ENCODE measurements at places on chromosomes 1 and 21. TPM values are rescaled to one million over a fixed set of nuclear protein-coding genes. Genes with fewer than 3 reads are reported as not detected.

GRCh38 chr1:203640723-203641502, 14.3 kb downstream of the ATP2B4 start:
- no peak for DNase-seq

DNA sequence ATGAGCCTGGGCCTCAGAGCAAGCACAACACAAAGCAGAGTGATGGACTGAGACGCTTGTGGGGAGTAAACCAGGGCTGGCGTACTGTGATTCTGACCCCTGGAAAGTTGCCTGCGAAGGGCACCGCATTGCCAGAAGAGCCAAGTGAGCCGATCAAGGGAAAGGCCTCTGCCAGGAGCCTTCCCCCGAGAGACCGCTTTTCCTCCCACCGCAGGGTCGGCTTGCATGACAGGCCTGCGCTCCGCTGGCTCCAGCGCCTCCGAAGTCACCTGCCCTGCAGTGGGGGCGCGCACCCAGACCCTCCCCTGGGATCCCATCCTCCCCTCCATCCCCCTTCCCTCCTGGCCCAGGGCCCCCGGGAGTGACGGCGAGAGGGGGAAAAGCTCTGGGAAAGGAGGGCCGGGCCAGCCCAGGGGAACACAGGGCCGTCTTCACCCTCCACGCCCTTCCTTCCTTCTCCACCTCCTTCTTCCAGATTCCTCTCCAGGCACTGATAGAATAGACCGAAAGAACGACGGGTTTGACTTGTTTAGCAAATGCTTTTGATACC, 165.0 kb downstream of the TRIM33 start:
- no peak for DNase-seq

DNA sequence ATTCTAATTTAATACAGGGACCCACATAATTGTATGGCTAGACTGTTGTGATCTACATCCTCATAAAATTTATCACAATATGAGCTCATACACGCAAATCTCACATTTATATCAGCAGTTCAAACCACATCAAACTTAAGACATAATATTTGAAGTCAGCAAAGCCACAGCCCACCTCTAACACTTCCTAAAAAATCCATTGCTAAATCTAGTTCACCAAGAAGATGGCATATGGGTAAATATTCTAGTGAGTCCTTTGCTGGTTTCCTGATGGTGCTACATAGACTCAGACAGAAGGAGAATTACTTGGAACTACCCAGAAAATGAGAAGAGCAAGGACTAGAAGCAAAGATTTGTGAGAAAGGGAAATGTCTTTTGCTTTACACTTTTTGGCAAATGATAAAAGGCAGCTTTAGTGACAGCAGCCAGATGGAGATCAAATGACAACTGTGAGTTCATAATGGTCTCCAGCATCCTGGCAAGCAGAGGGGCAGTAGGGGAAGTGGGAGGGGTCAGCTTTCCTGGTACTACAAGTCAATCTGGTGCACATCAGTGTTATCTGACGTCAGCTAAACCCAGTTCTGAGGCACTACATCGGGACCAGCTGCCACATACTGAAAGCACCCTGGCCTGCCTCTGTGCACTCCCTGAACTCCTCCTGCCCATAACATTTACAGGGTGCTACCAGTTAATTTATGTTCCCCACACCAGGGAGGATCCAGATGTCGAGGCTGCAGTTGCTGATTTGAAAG, 10.6 kb upstream of the GADD45A start:
- no peak for DNase-seq

GRCh38 chr1:25467193-25467592, 36.5 kb downstream of the MACO1 start:
- DNase-seq = no peak

CELA3B gene
- polyA plus RNA-seq = not detected

- no peak for DNase-seq
Observed at GRCh38 chr1:196462086-196462485, 146.2 kb downstream of the KCNT2 start.

- DNase-seq = no peak
Observed at GRCh38 chr1:186215636-186216035, 159.4 kb downstream of the TPR start.

GRCh38 chr1:109765896-109766615, 2.3 kb upstream of the EPS8L3 start:
- no peak for DNase-seq

ZBED6 gene
- polyA plus RNA-seq = 1.1 TPM

CDC7 gene
- polyA plus RNA-seq = 34.8 TPM

DNA sequence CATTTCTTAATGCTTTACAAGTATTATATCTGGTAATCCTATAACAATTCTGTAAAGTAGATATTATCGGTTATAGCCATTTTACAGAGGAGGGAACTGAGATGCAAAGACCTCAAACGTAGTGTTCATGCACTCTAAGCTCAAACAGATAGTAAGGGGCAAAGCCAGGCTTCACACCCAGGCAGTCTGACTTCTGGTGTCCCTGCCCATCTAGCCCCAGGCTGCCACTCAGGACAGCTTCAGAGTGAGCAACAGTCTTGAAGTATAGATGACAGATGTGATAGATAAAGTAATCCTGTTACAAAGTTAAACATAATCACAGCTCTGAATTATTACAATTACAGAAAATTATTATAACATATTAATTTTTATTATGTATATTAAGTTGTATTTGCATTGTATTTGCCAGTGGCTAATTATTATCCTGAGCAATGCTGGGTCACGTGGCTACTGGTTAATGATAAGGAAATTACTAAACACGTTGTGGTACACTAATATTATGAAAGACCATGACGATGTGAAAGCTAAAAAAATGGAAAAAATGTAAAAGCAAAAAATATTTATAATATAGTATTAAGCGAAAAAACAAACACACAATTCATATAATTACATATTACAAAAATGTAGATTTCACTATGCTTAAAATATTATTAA, 6.1 kb upstream of the TRAF3IP3 start:
- no peak for DNase-seq

DNA sequence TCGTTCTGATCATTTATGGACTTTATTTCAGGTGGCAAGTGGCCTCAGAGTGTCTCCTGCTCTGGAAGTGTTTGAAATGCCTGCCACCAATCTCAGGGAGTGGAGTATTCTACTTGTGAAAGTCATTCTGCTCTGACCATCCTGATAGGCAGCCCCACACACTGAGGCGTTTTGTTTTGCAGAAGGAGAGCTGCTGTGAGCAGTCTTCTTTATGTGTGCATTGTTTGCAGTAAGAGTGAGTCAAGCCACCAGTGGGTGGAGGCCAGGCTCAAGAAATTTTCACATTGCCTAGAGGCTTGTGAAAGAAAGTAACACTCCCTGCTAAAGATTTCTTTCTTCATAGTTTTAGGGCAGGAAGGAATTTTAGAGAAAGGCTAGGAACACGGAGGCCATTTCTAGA, 204.4 kb downstream of the SLC35F3 start:
- DNase-seq = no peak

DNA sequence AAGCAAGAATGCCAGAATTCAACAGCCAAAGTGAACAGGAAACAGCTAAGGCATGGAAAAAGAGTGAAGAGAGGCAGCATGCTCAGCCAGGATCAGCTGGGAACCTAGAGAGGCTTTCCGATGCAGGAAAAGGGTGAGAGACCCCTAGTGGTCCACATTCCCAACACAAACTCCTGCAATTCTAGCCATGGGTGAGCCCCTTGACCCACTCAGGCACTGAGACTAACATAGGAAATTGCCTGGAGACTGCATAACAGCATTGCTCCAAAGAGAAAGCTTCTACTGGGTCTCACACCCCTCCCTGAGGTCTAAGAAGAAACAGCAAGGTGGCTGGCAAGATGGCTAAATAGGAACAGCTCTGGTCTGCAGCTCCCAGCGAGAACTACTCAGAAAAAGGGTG, 123.2 kb downstream of the LHX8 start:
- no peak for DNase-seq

DNA sequence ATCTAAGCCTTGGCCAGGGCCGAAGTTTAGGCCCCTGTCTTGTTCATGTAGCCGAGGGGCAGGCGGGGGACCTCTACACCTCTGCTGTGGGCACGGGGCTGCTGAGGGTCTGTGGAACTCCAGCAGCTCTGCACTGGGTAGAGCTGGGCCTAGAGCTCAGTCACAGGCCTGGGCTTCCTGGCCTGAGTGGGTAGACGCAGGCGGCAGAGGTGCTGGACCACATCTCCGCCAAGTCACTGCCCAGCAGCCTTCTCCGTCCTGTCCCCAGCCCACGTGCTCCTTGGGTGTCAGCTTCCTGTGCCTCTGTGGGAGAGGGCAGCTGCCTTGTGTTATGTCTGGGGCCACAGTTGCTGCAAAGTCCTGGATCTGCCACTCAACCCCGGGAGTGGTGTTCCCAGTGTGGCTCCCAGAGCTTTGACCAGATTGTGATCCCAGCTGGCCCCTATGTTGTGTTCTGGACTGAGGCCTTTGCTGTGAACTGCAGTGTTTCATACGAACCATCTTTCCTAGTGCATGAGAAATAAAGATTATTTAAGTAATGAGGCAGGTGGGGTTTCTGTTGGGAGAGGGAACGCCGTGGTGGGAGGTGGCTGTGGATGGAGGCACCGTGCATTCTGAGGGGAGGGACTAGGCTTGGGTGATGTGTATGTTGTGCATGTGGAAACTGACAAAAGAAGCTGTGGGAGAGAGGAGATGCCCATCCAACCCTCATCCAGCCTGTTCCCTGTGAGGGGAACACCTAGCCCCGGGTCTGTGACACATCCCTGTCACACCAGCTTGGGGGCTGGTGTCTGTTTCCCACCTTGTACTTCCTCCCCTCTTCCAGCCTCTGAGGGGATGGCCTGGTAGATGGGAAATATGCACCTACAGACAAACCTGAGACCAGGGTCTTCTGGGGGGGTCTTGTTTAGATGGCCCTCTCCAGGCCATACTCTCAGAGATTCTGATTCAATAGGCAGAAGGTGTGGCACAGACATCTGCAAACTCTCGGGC, 12.2 kb downstream of the AMPD2 start:
- DNase-seq = no peak

- DNase-seq = no peak
Observed at GRCh38 chr1:162284206-162284955, 92.3 kb downstream of the SPATA46 start.

DNA sequence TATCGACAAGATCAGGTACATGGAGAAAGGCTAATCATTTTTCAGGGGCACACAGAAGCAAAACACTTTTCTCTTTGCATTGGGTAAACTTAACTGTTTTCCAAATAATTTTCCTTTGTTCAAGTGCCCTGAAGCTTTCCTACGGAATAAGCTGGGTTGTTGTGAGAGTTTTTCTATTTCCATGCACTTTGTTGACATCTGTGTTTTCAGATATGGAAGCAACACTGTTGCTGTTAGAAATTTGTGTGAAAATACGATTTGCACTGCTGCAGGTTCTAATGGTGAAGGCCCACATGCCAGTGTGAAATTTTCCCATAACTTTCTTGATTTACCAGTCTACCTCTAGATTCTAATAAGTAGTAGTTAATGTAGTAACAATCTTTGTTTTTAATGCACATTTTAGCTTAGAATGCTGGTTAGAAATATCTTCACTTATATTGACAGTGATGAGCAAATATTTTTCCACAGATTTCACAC, 18.3 kb downstream of the NFYC start:
- DNase-seq = no peak

PROK1 gene
- polyA plus RNA-seq = not detected

- no peak for DNase-seq
Observed at GRCh38 chr1:42866549-42866948, 20.1 kb downstream of the ZNF691 start.

DNA sequence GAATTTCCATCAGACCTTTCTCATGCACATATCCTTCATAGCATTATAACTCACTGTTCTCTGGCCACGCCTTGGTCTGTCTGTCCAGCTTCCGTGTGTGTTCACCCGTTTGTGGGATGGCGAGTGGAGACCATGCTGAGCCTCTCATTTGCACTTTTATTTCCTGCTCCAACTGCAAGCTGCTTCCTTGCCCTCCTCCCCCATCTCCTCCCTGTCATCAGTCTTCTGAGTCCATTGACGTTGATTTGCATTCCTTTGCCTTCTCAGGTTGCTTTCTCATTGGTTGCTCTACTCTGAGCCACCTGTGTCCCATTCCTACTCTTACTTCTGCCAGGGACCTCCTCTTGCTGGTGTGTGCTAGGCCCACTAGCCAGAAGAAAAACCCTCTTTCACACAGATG, 146.4 kb downstream of the NOS1AP start:
- DNase-seq = no peak

Data from GM12878 (cell line).